ENCODE measurements at places on chromosomes 1 and 21.

DNA sequence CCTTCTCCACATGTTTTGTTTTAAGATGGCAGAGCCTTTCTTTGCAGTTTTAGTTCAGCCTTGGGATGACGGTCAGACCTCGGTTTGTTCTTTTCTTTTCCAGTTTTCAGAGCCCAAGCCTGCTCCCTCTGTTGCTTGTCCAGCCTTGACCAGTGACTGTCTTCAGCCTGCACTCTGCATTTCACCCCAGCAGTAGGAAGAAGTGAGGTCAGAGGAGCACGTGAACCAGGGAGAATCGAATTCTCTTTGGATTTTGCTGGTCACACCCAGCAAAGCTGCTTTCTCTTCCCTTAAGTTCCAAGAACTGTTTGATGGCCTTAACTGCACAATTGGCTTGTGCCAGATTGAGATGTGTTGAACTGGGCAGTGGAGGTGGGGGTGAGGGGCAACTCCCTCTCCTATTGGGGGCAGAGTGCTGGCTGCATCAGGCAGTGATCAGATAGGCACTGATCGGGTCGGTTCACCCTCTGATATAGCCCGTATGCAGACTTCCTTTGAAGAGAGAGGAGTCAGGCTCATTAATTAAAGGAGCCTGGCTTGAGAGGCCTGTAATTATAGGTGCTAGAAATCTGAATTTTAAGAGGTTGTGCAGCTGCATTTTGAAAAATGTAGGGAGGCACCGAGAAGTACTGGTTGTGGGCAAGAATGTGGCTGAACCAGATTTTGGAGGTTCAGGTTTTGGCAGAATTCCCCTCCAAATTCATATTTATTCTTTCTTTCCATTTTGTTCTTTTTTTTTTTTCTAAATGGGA, 42.4 kb downstream of the PEX14 start:
- no peak for DNase-seq

DNA sequence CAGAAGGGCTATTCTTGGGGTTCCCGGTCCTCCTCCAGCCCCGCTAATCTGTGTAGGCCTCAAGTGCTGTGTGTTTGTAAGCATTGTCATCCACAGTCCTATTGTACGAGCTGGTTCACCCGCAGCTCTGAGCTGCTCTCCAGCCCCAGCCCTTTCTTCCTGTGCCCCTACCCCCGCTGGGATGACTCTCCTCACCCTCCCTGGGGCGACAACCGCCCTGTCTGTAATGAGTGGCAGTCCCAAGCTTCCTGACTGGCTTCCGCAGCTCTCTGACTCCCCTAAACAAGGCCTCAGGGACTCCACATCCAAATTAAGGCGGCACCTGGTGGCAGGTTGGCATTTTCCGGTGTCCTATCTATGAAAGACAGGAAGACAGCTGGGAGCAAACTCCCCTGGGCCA, 45.8 kb downstream of the TFF3 start:
- DNase-seq, result no peak

DNA sequence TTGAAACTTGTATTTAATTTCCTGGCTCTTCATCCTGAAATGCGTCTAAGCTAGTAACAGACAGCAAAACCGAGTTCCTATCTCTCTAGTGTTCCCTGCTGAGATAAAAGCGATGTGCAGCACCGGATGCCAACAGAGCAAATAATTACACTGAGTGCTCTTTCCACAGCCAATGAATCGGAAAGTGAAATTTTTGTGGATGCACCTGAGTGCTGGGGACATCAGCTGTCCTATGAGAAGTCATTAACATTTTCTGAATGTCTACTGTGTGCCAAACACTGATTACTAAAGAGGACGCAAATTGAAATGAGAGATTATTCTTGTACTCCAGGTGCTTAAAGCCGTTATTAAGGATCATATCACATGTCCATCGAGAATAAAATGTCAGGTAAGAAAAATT, 278.0 kb downstream of the RGS7 start:
- DNase-seq, result no peak

DNA sequence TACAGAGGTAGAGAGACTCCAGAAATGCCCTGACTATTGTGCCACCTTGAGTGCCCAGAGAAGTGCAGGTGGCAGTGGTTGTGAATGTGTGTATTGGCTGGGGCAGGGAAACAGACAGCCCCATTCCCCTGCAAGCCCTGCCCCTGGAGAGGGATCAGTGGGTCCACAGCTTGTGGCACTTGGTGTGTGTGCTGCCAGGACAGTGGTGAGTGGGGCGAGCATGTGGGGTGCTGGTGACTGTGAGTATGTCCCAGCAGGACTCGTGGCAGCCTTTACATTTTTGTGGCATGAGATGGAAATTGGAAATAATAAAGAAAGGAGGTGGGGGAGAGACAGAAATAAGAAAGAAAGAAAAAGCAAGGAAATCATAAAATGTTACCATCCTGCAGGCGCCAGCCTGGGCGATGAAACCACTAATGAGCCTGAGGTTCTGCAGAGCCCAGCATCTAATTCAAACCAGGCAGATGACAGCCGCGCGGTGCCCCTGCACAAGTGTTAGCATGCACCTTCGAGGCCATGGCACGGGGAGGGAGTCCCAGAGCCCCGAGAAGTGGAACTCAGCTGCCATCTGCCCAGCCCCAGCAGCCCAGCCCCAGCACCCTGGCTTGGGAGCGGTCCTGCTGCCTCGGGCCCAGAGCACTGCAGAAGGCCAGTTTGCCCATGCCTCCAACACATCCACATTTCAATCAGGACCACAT, 49.1 kb upstream of the ZBTB40 start:
- no peak for DNase-seq

GRCh38 chr1:23441446-23442148, 17.0 kb upstream of the TCEA3 start:
- no peak for DNase-seq

DNA sequence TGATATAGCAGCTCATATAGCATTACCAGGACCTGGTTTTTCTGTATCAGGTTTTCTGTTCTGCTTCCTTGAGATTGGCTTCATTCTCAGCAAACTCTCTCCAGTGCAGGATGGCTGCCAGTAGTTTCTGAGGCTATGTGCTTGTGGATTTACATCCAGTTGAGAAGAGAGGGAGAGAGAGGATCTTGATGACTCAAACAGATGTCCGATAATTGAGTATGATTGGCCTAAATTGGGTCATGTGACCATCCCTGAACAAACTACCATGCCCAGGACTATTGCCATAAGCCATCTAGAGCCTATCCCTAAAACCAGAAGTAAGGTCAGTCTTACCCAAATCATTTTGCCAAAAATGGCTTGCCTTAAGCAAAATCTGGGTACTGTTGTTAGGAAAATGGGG, 18.1 kb upstream of the PSMA5 start:
- no peak for DNase-seq

GRCh38 chr1:202088206-202088605, 34.5 kb upstream of the GPR37L1 start:
- no peak for DNase-seq

DNA sequence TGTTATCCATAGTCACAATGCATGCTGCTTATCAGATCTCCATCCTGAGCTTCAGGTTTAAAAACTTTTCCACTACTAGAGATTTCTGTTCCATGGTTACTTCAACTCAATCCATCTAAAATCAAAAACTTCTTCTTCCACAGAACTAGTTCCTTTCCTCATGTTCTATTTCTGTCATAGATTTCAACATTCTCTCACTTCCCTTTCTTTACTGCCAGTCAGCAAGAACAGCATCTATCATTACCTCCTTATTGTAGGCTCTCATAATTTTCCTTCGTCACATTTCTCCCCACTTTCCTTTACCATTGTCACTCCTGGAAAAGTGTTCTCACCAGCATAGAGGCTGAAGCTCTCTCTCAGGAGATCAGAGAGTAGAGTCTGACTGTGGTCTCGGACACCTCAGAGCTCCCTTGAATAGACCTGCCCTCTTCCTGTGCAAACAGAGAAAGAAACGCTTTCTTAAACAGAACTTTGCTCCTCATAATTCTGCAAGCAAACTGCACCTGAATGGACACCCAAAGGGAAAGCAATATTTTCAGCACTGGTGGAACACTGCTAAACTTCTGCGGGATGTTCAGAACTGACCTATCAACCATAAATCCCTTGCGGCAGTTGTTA, 48.7 kb upstream of the KIRREL1 start:
- DNase-seq, result no peak

DNA sequence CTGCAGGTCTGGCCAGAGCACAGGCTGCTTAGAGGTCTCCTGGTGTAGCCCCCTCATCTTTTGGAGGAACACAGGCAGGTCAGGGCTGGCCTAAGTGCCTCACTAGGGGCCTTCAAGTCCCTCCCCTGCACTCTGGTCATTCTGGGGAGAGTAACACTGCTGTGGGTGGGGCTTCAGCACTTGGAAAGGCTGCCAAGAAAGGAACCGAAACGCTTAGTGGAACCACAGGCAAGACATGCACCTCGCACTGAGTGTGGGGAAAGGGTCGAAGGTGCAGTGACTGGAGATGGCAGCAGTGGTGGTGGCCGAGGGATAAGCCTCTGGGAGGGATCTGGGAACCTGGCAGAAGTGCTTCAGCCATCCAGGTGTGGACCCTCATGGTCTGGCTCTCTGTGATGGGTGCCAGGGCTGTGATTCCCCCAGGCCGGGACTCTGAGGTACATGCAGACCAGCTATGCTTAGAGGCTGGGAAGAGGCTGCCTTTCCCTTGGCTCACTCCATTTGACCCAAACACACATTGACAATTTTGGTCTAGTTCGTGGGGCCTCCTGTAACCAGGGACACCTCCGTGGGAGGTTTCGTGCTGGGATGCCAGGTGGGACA, 182.9 kb upstream of the CSF3R start:
- DNase-seq, result no peak

GRCh38 chr1:241825581-241825980, 22.4 kb upstream of the EXO1 start:
- no peak for DNase-seq

GRCh38 chr1:114902343-114902742, 47.7 kb downstream of the SYCP1 start:
- no peak for DNase-seq

- no peak for DNase-seq
Observed at GRCh38 chr1:24727501-24728216, 17.6 kb upstream of the CLIC4 start.

GRCh38 chr21:27561116-27561515, 594.2 kb upstream of the ADAMTS5 start:
- no peak for DNase-seq

DNA sequence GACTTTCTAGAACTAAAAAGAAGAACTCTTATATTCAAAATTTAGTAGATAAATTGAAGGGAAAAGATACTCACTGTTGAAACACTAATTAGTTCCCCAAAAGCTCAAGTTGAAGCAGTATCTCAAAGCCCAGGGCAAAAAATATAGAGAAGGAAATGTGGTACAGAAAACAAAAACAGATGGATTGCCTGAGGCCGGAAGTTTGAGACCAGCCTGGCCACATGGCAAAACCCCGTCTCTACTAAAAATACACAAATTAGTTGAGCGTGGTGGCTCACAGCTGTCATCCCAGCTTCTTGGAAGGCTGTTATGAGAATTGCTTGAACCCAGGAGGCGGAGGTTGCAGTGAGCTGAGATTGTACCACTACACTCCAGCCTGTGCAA, 36.0 kb downstream of the FAM177B start:
- DNase-seq, result no peak

GRCh38 chr1:27624467-27625178, 10.4 kb downstream of the FGR start:
- DNase-seq, result no peak

DNA sequence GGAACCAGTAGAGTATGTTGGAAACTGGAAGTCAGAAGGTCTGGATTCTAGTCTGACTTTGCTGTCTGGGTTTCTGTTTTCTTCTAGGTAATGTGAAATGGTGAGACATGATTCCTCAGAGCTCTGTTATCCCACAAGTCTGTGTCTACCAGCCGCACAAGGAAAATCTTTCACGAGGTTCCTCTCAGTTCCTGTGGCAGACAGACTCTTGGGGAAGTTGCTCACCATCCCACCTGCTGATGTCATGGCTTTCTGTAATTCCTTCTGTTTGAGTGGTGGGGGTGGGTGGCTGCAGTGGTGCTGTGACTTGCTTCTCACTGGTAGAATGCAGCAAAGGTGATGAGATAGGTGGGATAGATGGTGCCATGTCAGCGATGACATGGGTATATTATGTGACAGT, 17.1 kb upstream of the SCMH1 start:
- DNase-seq, result no peak

- no peak for DNase-seq
Observed at GRCh38 chr1:172663732-172664131, 4.8 kb downstream of the FASLG start.

DNA sequence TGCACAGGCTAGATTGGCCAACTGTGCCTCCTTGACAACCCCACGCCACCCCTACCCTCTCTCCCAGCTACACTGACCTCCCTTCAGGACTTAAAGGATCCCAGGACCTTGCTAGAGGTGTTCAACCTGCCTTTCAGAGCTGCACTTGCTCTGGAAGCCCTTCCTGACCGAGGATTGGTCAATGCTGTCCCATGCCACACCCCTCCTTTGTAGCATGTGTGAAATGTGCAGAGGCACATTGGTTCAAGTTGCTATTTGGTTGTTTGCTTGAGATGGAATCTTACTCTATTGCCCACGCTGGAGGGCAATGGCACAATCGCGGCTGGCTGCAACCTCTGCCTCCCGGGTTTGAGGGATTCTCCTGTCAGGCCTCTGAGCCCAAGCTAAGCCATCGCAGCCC, 21.8 kb downstream of the ACTA1 start:
- no peak for DNase-seq

- peak; percentile 90 for DNase-seq
Observed at GRCh38 chr1:193059282-193060114, at the start of the genes RO60 and UCHL5. Gene RO60, plus strand, starts transcription at chr1:193059612. Its CDS starts 9,443 bp downstream, at chr1:193069055. Gene UCHL5, minus strand, starts transcription at chr1:193059360. Its CDS starts 100 bp downstream, at chr1:193059260.

DNA sequence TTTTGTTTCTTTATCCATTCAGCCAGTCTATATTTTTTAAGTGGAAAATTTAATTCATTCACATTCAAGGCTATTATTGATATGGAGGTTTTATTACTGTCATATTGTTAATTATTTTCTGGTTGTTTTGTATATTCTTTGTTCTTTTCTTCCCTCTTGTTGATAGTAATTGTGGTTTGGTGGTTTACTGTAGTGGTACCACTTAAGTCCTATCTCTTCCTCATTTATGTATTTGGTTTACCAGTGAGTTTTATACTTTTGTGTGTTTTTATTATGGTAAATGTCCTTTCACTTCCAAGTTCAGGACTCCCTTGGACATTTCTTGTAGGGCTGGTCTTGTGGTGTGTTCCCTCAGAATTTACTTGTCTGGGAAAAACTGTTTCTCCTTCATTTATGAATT, 28.1 kb upstream of the PM20D1 start:
- DNase-seq, result no peak

DNA sequence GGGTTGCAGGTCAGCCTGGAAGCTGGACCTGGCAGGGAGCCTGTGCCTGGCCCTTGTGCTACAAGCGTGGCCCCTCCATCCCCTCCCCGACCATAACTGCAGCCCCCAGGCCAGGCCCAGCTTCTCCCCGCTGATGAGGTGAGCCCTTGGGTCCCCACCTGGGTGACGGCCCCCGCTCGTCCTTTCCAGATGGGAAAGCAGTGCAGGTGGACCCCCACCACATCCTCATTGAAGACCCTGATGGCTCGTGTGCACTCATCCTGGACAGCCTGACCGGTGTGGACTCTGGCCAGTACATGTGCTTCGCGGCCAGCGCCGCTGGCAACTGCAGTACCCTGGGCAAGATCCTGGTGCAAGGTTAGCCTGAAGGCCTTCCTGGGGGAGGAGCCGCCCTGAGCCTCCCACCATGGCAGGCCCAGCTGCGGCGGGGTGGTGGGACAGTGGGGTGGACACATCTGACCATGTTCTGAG, 56.9 kb downstream of the TRIM11 start:
- DNase-seq, result no peak
